ENCODE measurements at places on chromosomes 7 and 10.

GRCh38 chr7:77455321-77455720, 39.2 kb upstream of the GSAP start:
- no peak overlapping the region for H3K4me3 ChIP-seq
- no peaks in the 10 kb centered on the region for H3K27me3 ChIP-seq
- no peak for DNase-seq
- no peak overlapping the region for H3K27ac ChIP-seq
- no peaks in the 10 kb centered on the region for H3K4me1 ChIP-seq

DNA sequence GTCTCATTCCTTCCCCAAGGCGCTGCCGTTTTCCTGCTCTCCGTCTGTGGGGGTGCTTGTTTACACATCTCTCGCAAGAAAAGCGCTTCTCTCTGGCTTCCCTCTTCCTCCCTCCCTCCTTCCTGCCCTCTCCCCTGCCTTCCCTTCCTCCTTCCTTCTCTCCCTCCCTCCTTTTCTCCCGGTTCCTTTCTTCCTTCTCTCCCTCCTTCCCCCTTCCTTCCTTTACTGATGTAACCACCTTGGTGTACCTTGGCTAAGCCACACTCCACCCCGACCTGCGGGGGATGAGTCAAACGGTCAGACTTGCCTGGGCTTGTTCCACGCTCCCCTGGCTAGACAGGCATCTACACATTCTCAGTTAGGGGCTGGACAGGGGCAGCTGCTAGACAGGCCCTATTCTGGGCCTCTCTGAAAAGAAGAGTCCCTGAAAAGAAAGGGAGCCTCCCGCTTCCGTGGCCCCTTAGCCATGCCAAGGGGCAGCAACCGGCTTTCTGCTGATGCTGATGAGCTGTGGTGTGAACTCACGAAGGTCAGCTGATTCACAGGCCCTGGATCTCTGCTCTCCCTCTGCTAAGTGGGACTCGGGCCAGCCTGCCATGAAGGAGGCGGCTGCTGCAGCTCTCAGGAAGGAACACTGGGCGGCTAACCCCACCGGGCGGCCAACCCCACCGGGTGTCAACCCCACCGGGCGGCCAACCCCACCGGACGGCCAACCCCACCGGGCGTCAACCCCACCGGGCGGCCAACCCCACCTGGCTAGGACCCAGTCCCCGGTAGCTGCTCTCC, 216.8 kb downstream of the TCERG1L start:
- H3K4me3 ChIP-seq, result no peak overlapping the region
- DNase-seq, result peak; percentile 18
- H3K27me3 ChIP-seq, result no peaks in the 10 kb centered on the region
- H3K4me1 ChIP-seq, result peaks cover 11% of the 10 kb centered on the region
- no peaks in the 10 kb centered on the region for H3K36me3 ChIP-seq
- peak overlapping the region; percentile 77 for H3K27ac ChIP-seq

DNA sequence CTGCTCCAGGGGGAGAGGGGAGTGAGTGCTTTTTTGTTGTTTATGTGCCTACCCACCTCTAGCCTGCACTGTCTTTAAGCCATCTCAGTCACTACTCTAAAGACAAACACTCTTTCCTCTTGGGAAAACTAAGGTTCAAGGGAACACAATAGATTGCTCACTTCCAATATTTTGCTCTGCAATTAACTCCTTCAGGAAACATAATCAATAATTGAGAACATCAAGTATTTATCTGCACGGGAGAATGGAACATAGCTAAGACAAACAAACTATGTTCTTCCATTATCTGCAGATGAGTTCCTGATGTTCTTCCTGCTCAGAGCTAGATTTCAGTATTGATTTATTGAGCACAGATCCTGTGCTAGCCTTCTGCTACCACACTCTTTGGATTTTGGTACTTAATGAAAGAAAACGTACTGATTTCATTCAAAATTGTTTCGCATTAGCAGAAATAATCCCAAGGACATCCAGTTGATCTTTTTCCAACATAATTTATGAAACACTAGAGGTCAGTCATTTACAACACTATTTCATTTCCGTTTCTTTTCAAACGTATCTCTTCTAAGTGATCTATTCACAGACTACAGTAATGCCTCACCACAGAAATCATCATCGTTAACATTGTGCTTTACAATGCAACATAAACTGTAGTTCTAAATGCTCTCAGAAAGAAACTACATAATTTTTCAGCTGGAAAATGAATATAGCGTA, 8.3 kb downstream of the NEBL start:
- no peak overlapping the region for H3K4me3 ChIP-seq
- no peaks in the 10 kb centered on the region for H3K4me1 ChIP-seq
- no peaks in the 10 kb centered on the region for H3K36me3 ChIP-seq
- H3K27me3 ChIP-seq, result no peaks in the 10 kb centered on the region
- DNase-seq, result no peak
- H3K27ac ChIP-seq, result no peak overlapping the region

DNA sequence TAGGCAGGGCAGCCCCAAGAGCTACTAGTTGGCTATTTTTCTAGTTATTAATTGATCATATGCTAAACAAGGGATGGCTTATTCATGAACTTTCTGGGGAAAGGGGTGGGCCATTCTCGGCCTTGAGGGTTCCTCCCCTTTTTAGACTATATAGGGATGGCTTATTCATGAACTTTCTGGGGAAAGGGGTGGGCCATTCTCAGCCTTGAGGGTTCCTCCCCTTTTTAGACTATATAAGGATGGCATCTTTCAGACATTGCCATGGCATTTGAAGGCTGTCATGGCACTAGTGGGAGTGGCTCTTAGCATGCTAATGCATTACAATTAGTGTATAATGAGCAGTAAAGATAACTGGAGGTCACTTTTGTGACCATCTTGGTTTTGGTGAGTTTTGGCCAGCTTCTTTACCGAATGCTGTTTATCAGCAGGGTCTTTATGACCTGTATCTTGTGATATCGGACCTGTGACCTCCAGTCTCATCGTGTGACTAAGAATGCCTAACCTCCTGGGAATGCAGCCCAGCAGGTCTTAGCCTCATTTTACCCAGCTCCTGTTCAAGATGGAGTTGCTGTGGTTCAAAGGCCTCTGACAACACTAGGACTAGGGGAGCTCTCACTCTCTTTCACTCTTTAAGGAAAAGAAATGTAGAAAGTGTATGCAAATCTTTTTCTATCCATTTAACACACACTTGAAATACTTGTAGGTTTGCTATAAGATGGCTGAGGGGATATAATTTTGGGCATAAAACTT, 7.8 kb downstream of the FHIP2A start:
- no peak for DNase-seq
- peak overlapping the region; percentile 6 for H3K4me3 ChIP-seq
- H3K27me3 ChIP-seq, result no peaks in the 10 kb centered on the region
- H3K36me3 ChIP-seq, result peaks cover 15% of the 10 kb centered on the region

DNA sequence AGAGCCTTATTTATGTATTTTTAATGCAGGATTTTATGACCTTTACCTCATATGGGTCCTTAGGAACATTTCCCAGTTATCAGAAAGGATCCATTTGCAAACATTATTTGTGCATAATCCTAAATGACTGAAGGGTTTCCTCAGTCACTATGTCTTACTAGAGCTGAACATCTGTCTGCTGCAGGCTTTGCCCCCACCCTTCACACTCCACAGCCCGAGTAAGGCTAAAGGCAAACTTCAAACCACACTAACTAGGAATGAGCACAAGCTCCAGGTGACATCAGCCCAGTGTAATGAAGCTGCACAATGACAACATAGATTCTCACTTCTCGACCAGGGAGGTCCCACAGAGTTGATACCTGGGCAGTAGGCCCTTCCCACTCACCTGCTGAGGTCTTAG, 491.3 kb upstream of the MKI67 start:
- H3K27me3 ChIP-seq, result peaks cover 34% of the 10 kb centered on the region
- no peaks in the 10 kb centered on the region for H3K36me3 ChIP-seq
- no peak for DNase-seq
- H3K27ac ChIP-seq, result no peak overlapping the region
